KBM-7 (cell line): ENCODE measurements at places on chromosomes 5 and 9.

- DNase-seq: no peak
Observed at GRCh38 chr9:21016701-21017491, 14.5 kb downstream of the HACD4 start.

DNA sequence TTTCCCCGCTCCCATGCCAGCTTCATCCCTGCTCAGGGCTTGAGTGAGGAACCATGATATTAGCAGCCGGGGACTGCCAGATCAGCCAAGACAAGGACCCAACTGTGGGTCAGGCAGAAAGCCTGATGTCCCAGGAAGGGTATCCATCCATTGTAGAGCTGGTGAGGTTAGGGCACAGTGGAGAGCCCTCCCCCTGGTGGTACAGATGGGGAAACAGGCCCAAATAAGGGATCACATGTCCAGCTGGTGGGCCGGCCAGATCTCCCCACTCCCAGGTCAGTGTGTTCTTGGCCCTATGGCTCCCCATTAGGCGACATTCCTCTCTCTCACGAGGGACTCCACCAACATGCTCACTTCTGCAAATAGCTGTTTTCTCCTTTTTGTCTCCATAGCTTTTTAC is 9.0 kb downstream of the CDX1 start:
- peak; percentile 41 for DNase-seq

- no peak for DNase-seq
Observed at GRCh38 chr5:5560016-5560415, 137.5 kb downstream of the ICE1 start.

DNA sequence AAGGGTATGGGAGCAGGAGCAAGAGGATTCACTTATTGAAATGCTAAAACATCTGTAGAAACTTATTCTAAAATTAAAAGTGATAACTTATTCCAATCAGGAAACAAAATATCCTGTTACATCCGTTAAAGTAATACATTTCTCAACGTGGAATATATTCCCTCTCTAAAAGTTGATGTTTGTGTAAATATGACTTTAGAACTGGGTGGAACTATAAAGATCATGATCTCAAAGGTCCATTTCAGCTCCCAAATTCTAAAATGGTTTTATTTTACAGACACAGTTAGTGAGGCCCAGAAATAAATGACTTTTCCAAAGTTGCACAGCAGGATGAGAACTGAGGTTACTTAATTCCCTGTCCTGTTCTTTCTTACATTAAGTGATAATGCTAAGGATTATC is 21.1 kb downstream of the ISOC1 start:
- no peak for DNase-seq

DNA sequence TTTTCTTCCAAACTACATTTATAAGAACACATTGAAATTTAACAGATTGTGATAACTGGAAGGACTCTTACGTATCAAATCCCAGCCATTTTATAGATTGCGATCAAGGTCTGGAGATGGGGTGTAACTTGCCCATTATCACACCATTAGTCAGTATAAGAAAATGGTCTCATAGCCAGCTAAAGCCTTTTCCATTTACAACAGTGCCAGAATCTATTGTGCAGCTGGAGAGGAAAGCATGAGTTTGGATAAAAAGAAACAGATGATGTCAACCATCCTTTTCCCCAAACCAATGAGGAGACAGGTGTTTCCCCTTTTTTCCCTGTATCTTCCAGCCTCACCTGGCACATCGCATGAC is 658.8 kb downstream of the ACTL7B start:
- DNase-seq: no peak

- no peak for DNase-seq
Observed at GRCh38 chr9:108655818-108656217, 200.0 kb downstream of the ACTL7B start.

- no peak for DNase-seq
Observed at GRCh38 chr9:3751125-3751758, 225.4 kb upstream of the RFX3 start.

GRCh38 chr9:135508211-135508820 is 7.8 kb downstream of the MRPS2 start:
- no peak for DNase-seq

DNA sequence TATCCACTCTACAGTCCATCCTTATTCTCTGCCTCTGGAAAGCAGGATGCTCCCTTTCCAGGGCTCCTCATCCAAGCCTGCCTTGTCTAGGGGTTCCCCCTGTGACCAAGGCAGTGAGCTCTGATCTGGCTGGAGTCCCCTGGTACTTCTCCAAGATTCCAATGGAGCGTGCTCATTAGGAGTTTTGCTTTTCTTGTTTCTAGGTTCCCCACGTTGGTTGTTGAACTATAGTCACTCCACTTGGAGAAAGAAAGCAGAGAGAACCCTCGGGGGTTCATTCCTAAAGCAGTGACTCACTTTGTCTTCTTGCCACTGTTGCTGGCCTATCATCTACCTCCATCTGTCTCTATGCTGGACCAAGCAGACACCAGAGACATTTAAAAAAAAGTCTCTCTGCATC is 192.6 kb downstream of the TLE4 start:
- DNase-seq: no peak

DNA sequence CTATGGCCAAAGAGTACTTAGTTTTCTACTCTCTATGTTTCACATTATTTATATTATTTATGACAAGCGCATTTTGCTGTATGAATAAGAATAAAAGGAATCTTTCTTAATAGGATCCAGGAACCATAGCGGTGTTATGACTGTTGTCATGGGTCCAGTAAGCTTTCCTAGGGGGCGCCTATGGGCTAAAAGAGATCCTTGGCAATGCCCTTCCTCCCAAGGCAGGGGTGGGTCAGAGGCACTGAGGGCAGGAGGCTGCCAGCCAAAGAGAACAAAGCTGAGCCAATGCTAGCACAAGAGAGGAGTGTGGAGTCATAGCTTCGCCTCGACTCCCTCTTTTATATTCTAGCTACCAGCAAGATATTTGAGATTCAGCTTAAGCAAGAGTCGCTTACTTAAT is 98.4 kb upstream of the GNAQ start:
- DNase-seq: peak; percentile 32

DNA sequence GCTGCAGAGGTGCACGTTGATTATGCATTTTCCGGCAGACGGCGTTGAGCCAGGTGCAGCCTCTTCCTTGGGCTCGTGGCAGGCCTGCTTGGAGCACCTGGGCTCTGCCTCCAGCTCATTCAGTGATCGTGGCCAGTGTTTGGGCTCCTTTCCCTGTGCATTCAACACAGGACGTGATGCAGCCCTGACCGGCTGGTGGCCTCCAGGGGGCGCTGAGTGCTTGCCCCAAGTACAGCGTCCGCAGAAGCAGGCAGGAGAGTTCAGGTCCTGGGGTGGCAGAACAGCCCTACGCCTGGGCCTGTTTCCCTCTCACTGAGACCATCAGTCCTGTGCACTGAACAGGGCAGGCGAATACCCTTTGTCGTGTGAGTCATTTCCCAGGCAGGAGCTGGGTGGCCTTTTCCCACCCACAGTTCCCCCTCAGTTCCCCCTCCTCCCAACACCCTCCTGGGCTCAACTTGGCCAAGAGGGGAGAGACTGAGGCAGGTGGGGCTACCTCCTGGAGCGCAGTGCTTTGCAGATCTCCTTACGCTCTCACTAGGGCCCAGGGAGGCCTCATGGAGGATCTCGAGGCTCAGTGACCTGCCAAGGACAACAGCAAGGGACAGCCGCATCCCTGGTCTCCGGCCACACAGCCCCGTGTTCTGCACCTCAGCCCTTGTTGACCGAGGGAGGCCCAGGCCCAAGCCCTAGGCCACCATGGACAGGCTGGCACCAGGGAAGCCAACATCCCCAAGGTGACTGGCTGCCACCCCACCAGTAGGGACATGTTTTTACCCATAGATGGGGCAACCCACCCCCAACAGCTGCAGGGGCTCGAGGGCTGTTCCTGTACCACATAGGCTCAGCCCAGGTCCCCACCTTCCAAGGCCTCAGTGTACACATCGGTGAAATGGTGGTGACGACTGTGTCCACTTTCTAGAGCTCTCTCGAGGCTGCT is 52.9 kb downstream of the LRSAM1 start:
- peak; percentile 86 for DNase-seq

DNA sequence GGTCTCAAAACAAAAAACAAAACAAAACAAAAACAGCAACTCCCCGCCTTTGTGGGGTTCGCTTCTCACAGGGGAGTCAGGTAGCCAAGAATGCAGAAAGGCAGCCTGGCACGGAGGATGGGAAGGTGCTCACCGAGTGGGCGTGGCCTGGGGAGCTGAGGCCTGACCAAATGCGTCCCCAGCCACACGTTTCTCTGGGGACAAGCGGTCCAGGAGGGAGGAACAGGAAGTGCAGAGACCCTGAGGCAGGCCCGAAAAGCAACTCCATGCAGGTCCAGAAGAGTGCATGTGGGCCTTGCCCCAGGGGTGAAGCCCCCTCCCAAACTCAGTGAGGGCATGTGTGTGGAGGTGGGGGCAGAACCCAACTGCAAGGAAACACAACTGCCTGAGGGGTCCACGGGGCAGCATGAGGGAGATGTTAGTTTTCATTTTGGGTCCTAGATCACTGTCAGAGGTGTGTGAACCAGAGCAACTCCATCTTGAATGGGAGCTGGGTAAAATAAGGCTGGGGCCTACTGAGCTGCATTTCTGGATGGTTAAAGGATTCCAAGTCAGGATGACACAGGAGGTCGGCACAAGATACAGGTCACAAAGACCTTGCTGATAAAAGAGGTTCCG is 2.6 kb upstream of the UAP1L1 start:
- DNase-seq: no peak

- no peak for DNase-seq
Observed at GRCh38 chr5:32909207-32909606, 198.1 kb downstream of the NPR3 start.
